ENCODE measurements at places on chromosomes 2 and 18.

GRCh38 chr2:120851116-120851773 lies 115.6 kb downstream of the GLI2 start:
- no peak for DNase-seq

DNA sequence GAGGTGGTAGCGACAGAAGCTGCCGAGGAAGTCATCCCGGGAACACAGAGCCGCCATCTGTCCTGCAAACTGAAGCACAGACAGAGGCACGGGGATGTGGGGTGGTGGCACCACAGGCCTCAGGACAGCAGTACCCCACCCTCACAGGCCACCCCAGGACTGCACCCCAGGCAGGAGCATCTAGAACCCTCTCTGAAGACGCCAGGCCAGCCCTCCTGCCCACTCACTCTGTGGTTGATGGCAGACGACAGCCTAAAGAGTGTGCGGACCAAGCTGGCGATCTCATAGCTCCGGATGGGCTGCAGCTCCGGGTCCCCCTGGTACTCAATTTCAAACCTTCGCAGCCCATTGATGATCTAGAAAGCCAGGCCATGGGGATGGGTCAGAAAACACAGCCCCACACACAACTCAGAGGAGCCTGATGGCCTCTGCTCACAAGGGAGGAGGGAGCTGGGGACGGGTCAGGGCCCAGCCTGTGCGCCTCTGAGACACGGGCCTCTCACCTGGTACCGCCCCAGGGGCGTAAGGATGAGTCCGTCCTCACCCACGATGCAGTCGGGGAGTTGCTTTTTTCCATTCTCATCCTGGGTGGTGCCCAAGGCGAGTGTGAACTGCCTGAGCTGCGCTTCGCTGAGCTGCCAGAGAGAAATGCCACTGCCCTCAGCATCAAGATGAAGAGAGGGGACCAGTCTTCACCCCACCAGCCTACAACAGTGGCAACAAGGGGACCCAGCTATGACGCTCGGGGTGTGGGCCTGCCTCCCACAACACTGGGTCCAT lies 8.1 kb upstream of the CCDC74B start:
- DNase-seq, result no peak

DNA sequence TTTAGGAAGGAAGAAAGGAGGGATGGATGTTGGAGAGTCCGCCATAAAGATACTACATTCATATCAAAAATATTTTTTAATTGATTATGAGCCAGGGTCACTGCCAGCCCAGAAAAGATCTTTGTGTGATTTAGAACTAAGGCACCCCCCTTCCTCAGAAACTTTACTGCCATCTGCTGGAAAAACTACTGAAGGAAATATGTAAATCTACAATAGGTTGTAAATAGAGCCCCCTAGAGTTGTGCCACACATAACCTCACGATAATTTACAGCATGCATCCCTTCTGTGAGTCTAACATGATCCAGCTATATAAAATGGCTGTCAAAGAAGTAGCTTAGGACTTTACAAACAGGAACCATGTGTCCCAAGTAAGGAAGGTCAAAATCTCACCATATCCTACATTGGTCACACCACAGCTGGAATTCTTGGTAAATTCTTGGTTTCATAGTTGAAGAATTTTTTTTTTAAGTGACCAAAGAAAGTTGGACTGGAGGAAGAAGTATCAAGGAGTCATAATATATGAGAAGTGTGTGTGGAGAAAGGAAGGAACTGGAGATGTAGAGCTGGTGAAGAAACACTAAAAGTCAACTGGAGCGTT lies 152.5 kb downstream of the CYP26B1 start:
- DNase-seq, result no peak

DNA sequence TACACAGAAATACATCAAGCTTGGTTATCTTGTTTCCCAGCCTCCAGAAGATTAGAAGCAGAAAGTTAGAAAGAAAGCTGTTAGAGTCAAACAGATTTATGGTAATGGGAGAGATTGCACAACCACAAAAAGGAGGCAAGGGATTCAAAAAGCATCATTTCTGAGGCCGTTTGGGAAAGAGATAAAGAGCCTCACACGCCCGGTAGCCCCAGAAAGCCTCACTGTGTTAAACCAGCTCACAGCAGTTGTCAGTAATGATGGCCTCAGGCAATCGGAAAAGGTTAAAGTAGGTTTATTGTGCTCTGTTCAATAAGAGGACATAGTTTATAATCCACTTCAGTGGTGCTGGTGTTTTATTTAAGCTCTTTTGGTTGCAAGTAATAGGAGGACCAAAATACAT lies 111.3 kb downstream of the DCC start:
- no peak for DNase-seq

- DNase-seq, result no peak
Observed at GRCh38 chr18:46720521-46720920, 36.3 kb downstream of the ST8SIA5 start.

DNA sequence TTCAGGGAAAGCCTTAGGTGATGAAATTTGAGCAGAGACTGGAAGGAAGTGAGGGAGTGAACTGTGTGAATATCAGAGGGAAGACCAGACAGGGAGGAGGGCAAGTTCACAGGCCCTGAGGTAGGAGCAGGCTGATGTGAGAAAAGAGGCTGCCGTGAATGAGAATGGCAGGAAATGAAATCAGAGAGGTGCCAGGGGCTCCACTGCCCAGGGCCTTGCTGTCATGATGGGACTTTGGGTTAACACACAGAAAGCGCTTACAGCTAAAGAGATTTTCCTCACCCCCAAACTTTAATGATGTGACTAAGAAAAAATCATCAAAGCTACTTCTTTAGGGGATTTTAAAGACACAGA lies 53.8 kb downstream of the MARCHF4 start:
- no peak for DNase-seq

DNA sequence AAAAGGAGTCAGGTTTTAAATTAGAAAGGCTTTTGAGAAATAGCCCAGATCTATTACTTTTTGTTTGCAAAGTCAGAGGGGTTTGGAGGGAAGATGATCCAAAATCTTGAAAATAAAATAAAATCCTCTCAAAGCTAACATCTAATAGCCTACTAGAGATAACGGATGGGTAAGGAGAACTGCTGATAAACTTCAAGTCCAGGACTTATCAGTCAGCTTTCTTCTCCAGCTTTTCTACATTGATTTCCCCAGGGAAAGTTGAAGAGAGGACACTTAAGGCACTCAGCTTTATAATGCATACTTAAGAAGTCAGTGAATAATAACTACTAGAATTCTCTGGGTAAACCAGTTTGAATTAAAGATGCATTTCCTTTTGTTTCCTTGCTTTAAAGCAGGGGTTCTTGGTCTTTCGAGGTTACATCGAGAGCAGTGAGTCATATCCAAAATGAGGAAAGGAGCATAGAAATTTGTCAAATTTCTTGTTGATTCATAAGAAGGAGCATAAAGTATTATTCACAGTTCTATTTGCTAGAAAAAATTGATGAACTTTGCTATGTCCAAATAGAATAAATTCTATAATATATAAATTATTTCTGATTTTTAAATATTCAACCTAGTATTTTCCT lies 43.2 kb upstream of the ITPRID2 start:
- DNase-seq, result no peak

GRCh38 chr2:101466426-101466825 lies 8.5 kb downstream of the RFX8 start:
- no peak for DNase-seq

- no peak for DNase-seq
Observed at GRCh38 chr2:9178110-9178903, 28.3 kb upstream of the ASAP2 start.

DNA sequence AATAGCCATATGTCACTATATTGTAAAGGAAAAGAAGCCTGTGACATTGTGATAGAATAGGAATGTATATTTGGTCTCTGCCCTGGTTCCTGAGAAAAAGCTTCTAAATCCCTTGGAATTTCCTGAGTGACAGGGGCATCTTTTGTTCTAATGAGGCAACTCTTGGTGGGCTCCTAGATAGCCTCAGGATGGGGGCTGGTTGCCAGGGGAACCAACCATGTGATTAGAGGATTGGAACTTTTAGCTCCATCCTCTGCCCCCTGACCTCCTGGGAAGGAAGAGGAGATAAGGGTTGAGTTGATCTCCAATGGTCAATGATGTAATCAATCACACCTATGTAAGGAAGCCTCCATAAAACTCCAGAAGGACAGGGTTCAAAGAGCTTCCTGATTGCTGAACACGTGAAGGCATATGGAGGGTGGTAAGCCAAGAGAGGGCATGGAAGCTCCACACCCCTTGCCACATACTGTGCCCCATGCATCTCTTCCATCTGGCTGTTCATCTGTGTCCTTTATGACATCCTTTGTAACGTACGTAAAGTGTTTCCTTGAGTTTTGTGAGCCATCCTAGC lies 2.9 kb upstream of the ME2 start:
- DNase-seq, result no peak

DNA sequence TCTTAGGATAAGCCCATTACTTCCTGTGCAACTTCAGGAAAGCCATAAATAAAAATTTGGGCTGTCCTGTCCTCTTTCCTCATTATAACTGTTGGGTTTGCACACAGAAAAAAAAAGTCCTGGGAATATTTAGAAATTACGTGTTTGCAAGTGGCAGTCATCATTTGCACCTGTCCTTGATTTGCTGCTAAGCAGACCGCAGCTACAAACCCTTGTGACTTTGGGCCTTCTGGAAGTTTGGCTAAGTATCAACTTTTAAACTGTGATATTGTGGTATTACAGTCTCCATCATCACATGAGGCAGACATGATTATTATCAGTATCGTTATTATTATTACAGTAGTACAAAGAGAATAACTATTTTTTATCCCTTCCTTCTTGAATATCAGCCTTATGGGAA lies 260.7 kb upstream of the SESTD1 start:
- no peak for DNase-seq

DNA sequence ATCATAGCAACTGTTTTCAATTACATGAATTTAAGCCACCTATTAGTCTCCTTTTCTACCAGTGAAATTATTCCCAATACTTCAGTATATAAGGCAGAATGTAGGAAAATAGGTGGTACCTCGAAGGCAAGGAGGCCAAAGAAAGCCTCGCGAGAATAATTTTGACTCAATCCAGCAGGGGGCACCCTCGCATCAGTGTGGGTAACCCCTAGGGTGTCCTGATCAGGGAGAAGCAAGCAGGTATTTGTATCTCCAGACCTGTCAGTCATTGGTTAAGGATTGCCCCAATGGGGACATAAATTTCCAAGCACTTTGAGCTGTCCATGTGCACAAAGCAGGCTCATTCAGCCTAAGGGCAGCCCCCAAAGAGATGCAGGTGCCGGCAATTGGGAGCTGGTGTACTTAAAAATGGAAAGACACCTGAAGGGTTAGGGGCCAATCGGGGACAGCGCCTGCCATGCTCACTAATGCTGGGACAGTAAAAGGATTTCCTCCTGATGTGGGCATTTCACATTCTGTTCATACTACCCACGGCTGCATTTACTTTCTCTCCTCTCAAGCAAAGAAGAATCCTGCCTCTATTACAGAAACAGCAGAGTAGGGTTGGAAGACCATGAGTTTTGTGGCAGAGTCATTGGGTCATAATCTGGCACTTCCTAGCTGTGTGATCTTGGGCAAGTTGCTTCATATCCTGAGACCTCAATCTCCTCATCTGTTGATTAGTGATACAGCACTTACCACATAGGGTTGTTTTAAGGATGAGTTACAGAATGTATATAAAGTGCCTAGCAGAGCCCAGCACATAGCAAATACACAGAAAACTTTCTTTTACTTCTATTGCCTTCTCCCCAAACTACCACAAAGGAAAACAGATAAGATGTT lies 136.1 kb downstream of the ICOS start:
- peak; percentile 6 for DNase-seq

GRCh38 chr2:43178602-43179542 lies 47.5 kb downstream of the ZFP36L2 start:
- DNase-seq, result peak; percentile 90

- DNase-seq, result no peak
Observed at GRCh38 chr2:16948053-16948452, 282.4 kb upstream of the CYRIA start.

DNA sequence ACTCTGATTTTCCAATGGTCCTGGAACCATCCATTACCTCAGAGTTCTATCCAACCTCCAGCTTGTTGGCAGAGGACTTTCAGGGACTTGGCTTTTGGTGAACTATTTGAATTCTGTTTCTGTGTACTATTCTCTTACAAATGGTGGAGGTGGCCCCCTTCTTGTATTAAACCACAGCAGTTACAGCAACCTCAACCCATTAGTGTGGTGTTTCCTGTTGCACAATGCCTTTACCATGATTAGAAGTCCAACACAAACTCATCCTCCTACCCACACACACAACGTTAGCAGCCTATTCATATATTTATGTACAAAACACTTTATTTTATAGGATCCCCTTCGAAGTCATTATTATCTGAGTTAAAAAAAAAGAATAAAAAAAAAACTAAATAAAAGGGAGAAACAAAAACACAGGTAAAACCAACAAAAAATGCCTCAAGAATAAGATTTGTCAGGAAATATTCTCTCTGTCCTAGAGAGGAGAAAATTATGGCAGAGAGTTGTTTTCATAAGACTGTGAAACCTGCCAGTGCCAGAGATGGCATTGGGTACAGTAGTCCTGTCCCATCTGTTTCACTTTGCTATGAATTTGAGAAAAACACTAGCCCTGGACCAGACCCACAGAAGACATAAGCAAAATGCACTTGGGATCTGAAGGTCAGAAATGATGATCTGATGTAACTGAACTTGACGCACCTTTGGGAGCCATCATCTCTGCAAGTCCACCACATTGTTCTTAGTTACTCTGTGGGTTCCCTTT lies 1896.0 kb upstream of the PIK3C3 start:
- DNase-seq, result no peak

- DNase-seq, result no peak
Observed at GRCh38 chr2:121944072-121944831, 188.8 kb downstream of the TSN start.

All from erythroblast (primary cell).